T follicular helper cell (primary cell): ENCODE measurements at places on chromosomes 2 and 18.

GRCh38 chr2:111662771-111663470 lies 221.1 kb downstream of the ANAPC1 start:
- no peak for DNase-seq

GRCh38 chr18:58900015-58900649 lies 35.5 kb downstream of the ZNF532 start:
- DNase-seq, result no peak

GRCh38 chr2:124257120-124257519 lies 232.0 kb downstream of the CNTNAP5 start:
- DNase-seq, result no peak

DNA sequence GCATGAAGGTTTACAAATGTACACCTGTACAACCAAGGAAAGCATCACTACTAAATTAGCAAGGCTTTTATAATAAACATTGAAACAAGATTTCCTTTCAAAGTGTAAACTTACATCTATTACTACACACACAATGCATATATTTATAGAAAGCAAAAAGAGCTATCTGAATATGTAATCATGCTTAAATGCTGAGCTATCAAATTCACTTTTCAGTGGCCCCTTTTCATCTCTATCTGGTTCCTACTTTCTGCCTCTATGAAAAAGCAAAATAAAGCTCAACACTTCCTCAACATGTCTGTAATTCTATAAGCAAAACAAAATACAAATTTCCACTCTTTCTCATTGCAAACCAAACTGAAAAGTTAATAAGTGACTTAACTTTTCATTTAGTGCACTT lies 25.5 kb upstream of the SDC1 start:
- DNase-seq, result no peak

DNA sequence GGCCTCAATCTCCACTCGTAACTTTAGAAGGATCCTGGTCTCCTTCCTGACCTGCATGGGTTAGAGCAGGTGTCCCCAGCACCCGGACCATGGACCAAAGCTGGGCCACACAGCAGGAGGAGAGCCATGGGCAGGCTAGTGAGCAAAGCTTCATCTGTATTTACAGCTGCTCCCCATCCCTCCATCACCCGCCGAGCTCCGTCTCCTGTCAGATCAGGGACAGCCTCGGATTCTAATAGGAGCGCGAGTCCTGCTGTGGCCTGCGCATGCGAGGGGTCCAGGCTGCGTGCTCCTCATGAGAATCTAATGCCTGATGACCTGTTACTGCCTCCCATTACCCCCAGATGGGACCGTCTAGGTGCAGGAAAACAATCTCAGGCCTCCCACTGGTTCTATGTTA lies 297.7 kb upstream of the SALL3 start:
- no peak for DNase-seq

- DNase-seq, result no peak
Measured at GRCh38 chr2:78908973-78909372, 116.5 kb upstream of the REG3G start.

GRCh38 chr18:77658751-77659448 lies 409.3 kb downstream of the GALR1 start:
- no peak for DNase-seq

DNA sequence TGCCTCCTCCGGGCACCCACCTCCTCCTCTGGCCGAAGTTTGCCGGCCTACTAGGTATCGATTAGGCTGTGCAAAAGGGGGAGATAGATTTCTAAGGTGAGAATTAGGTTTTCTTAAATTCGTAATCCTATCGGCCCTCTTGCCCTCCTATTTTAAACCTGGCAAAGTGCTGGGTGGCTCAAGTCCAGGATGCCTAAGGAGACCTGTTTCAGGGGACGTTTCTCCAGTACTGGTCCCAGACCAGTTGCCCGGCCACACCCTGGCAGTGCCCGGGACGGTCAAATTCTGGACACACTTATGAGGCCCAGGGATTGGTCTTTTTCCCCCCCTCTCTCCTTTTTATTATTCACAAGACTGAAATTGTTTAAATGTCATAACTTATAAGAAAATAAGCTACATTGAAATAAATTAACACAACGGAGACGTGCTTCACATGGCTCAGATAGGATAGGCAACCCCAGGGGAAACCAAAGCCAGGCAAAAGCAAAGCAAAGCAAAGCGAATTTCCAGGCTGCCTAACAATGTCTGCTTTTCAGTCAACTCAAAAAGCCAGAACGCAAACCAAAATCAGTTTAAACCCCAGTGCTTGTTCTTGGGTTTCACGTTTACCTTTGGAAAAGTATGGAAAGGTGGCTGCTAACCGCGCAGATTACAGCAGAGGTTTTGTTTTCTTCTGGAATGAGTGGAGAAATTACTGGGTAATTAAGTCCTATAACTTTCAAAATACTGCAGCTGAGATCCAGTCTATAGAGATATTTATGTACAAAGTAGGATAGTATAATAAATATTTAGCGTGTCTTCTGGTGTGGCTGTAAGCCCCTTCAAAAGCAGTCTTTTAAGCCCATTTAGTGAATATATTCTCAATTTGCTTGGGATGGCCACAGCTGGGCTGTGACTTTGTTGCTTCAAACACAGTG lies 3.0 kb downstream of the GBX2 start:
- DNase-seq, result no peak

- DNase-seq, result peak; percentile 3
Measured at GRCh38 chr2:200306931-200307723, 634 bp downstream of the SPATS2L start.

DNA sequence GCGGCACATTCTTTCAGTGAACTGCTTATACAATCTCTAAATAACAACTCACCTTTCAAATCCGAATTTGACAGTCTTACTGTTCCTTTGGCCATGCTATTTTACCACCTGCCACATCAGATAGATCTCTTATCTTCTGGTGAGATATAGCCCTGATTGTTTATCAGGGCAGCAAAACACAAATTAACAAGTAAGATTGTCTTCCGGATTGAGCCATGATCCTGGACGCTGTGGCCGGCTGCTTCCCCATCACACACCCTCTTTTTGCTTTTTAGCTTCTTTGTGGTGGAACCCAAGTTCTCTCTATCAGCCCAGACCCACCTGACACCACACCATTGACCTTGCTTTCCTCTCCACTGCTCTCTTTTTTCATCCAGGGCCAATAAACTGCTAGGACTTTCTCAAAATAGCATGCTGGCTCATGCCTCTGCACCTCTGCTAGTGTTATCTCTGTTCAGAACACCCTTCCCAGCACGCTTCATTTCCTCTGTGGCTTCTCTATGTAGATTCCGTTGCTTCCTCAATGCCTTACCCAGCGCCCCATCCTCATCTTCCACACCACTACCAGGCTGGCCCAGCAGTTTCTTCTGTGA lies 111.8 kb upstream of the CNTNAP5 start:
- no peak for DNase-seq

DNA sequence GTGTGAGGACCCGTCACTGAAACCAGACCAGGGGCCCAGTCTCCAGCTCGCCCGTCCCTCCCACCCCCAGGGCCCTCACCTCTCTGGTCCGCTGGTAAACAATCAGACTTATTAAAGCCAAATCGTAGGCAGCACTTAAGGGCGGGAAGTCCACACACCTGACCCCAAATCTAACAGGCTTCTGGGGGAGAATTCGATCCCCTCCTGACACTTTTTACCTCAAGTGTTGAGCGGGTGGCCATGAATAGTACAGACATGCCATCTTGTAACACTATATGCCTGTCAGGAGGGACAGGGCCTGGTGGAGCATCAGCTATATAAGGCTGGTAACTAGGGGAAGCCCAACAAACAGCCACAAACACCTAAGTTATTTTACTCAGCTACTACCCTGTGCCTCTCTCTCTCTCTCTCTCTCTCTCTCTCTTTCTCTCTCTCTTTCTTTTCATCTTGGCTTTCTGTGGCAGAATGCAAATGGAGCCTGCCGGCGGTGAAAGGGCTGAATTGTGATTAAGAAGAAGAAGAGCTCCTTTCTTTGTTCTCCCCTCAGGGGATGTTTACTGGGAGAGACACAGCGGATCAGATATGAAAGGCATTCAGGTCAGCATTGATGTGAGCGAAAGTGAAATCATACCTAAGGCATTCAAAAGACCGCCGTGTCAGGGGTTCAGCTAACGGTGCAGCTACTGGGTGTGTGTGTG lies 9.5 kb downstream of the ZEB2 start:
- no peak for DNase-seq

GRCh38 chr18:32445846-32446245 lies 24.8 kb downstream of the GAREM1 start:
- no peak for DNase-seq
